ENCODE measurements at places on chromosomes 12 and 14. TPM values are rescaled to one million over a fixed set of nuclear protein-coding genes. Genes with fewer than 3 reads are reported as not detected.

TAS2R42 gene
- total RNA-seq: not detected

CNTN1 gene
- 3.0 TPM for total RNA-seq

ART4 gene
- not detected for total RNA-seq

SLCO1B3 gene
- total RNA-seq: 5.4 TPM

GALNT9 gene
- 2.6 TPM for total RNA-seq

ASIC1 gene
- total RNA-seq: 28.9 TPM

STXBP6 gene
- total RNA-seq: 0.27 TPM

MMP14 gene
- 17.8 TPM for total RNA-seq

CEP170B gene
- total RNA-seq: 45.9 TPM

GPR68 gene
- not detected for total RNA-seq

DNA sequence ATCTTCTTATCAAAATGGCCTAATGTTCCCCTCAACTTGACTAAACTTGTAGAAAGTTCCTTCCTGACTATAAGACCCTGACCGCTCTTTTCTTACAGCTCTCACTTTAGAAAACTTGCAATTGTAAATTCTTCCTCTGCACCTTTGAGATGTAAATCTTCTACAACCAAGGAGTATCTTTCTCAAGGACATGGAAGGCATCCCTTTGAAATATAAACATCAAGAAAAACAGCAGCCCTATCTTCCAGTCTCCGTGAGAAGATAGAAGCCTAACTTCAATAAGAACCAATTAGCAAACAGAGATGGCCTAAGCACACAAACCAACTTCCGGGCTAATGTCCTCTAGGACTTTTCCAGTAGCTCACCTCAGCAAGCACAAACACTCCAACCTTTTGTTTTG, 210.3 kb downstream of the CPNE8 start:
- no peak for DNase-seq

GRCh38 chr14:71491931-71492330, 440.3 kb upstream of the RGS6 start:
- no peak for DNase-seq

GRCh38 chr12:27331291-27331926, 1.2 kb upstream of the BMAL2 start:
- DNase-seq: peak; percentile 66

- DNase-seq: no peak
These were observed 205.4 kb downstream of the EPS8 start for GRCh38 chr12:15583804-15584203.

GRCh38 chr12:54139019-54139418, 49.8 kb downstream of the SMUG1 start:
- no peak for DNase-seq

DNA sequence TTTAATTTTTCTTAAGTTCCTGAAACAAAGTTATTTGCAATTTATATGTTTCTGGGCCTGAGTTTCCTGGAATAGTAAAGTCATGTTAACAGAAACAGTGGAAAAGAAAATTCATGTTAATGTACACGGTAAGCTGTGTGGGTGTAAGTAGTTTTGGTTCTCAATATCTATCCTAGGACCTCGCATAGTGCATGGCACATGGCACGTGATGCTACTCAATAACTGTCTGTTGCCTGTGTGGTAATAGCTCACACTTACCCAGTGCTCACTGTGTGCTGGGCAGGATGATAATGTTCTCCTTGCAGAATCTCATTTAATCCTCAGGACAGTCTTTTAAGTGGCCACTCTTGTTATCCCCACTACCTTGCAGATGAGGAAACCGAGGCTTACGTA, 100.7 kb downstream of the DUSP16 start:
- no peak for DNase-seq

- DNase-seq: no peak
These were observed 48.4 kb downstream of the ETV6 start for GRCh38 chr12:11697670-11698387.

All from HCT116 (cell line).